Kidney capillary endothelial cell (primary cell): ENCODE measurements at places on chromosomes 13 and 19.

DNA sequence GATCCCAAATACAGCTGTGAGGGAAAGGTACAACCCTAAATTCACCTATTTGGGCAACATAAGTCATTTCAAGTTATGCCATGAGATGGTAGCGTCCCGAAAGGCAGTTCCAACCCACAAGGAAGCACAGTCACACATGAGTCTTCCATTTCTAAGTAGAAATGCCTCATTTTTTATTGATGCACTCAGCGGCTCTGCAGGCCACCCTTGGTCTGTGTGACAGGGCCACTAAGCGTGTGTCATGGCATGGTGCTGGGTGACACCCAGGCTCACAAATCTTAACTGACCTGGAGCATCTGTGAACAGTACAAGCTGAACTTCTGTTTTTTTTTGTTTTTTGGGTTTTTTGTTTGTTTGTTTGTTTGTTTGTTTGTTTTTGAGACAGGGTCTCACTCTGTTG is 15.1 kb downstream of the RAB20 start:
- peak; percentile 55 for DNase-seq

DNA sequence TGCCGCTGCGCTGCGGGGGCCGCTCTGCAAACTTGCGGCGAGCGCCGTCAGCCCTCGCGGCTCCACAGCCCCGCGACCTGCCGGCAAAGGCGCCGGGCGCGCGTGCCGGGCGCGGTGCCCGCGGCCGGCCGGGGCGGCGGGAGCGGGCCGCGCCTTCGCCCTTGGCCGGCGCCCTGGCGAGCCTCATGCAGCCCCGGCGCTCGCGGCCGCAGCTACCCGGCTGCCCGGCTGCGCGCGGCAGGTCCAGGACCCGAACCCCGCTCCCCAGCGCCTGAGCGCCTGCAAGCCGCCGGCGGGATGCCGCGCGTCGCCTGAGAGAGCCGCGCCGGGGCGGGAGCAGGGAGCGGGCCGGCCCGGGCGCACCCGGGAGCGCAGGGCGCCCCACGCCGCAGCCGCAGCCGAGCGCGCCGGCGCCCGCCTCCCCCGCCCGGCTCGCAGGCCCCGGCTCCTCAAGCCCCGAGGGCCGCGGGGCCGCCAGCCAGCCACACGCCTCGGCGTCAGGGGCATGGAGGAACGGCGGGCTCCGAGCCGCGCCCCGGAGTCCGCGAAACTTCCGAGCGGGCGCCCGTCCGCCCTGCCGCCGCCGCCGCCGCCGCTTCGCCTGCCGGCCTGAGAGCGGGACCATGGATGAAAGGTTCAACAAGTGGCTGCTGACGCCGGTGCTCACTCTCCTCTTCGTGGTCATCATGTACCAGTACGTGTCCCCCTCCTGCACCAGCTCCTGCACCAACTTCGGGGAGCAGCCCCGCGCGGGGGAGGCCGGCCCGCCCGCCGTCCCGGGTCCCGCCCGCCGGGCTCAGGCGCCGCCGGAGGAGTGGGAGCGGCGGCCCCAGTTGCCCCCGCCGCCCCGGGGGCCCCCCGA is 564 bp downstream of the HS6ST3 start:
- no peak for DNase-seq

DNA sequence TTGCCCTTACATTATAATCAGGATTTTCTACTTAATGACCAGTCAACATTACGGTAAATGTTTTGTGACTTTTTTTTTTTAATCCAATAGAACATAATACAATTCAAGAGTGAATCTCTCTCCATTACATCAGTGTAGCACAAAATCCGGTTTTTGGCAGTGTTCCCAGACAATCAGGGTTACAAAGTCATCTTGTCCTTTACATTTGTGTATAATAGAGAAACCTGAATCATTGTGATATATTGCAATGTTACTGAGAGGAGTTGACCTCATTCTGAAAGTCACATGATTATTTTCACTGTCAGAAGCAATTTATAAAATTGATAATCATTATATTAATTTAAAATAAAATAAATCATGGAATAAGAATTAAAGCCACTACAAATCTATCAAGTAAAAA is 1346.0 kb upstream of the SPRY2 start:
- DNase-seq: no peak

- DNase-seq: no peak
Observed at GRCh38 chr13:112073245-112074138, 6.5 kb downstream of the SOX1 start.

GRCh38 chr19:52198678-52199077 is 8.8 kb downstream of the PPP2R1A start:
- peak; percentile 25 for DNase-seq

GRCh38 chr19:519449-519865 is 12.1 kb upstream of the CDC34 start:
- DNase-seq: no peak

- no peak for DNase-seq
Observed at GRCh38 chr13:93248627-93249047, 22.0 kb downstream of the GPC6 start.

DNA sequence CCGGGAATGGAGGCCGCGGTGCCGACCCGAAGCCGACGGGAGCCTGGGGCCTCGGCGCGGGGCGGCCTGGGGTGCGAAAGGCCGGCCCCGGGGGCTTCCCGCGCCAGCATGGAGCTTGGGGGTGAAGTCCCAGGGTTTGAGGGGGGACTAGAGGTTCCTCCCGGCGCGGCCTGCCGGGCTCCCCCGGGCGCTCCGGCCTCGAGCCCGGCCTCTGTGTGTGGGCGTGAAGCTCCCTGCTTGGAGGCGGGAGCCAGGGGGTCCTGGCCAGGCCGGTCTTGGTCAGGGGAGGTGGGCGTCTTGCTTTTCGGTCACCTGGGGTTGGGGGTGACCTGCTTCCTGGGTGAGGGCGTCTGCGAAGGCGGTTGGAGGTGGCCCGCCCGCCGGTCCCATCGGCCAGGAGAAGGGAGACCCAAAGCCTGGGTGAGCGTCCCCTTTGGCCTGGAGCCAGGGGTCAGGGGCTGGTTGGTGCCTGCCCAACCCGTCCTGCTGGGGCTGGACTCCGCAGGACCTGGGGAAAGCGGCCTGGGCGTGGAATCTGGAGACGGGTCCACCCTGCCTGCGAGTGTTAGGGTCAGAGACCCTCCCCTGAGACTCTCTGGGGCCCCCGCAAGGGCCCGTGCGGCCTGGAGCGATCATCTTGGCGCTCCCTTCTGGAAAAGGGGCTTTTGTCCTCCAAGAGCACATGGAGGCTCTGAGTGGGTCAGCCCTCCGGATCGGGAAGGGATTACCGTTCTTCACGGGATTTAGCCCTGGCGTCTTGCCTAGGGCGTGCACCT is 535 bp downstream of the BSG start:
- peak; percentile 20 for DNase-seq

- no peak for DNase-seq
Observed at GRCh38 chr13:42750794-42751193, 30.6 kb upstream of the FAM216B start.

- DNase-seq: no peak
Observed at GRCh38 chr19:2478278-2478755, 2.4 kb downstream of the GADD45B start.

- no peak for DNase-seq
Observed at GRCh38 chr19:32977280-32977679, 5.2 kb downstream of the FAAP24 start.

- DNase-seq: no peak
Observed at GRCh38 chr13:78722700-78723099, 63.7 kb upstream of the OBI1 start.

GRCh38 chr19:58394821-58395219 is 636 bp upstream of the RNF225 start:
- DNase-seq: no peak

GRCh38 chr13:77373502-77373901 is 46.6 kb upstream of the MYCBP2 start:
- DNase-seq: no peak

- DNase-seq: peak; percentile 19
Observed at GRCh38 chr13:19587635-19588300, 26.4 kb upstream of the TPTE2 start.

DNA sequence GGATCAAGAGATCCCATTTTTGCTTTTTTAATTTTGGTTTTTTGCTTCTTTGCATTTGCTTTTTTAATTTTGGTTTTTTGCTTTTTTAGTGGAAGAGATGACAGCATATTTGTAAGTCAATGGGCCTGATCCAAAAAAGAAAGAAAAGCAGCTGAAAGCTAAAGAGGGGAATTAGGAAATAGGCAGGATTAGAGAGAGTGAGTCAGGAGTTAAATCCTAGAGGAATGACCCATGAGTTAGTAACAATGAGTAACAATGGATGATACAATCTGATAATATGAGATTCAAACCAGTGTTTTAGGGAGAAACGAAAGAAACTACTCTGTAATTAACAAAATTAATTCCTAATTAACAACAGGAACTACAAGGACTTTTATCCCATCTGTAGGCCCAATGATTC is 111.2 kb upstream of the SGCG start:
- DNase-seq: no peak

DNA sequence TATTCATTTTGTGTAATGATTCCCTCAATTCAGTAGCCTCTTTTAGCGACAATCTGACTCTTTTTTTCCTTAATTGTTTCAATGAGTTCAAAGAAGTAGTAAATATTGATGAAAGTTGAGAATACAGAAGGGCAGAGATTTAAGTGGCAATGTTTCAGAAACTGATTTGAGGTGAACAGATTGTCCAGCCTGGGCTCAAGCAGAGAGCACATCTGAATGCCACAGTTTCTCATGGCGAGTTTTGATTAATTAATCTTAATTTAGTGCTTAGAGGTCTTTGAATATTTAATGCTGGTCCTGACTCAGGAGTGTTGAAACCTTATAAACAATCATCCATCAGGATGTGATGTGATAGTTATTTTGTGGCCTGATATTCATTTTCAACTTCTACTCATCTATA is 890.7 kb upstream of the SLITRK6 start:
- no peak for DNase-seq

- no peak for DNase-seq
Observed at GRCh38 chr19:29681422-29682235, 16.4 kb downstream of the PLEKHF1 start.

DNA sequence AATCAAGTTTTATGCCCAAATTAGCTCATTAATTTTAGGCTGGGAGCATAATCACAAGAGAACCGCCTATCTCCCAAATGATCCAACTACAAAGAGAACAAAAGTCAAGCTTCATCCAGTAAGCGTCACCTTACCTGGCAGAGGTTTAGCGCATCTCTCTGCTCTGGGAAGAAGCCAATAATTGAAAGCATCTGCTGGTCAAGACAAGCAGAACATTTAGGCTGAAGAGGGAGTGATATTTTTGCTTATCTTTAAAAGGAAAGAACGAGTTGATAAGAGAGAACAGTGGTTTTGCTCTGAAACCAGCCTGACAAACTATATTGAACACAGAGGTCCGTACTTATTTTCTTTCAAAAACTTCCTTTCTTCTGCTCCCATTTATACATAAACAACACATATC is 242.1 kb downstream of the ENOX1 start:
- no peak for DNase-seq

DNA sequence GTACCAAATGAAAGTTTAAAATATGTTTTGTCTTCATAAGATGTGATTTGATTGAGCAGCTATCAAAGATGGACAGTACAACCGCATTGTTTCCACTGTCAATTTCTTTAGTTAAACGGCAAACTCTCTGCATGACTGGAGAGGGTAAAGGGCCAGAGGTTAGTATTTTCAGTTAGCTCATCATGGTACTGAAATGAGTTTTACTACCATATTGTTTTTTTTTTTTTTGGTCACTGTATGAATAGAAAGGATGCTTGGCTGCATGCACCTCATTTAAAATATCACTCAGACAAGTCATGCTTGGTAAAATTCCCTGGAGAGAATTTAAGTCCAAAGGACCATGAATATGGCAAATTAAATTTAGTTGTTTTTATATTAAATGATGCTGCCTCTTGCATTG is 942.1 kb upstream of the SPRY2 start:
- DNase-seq: no peak

DNA sequence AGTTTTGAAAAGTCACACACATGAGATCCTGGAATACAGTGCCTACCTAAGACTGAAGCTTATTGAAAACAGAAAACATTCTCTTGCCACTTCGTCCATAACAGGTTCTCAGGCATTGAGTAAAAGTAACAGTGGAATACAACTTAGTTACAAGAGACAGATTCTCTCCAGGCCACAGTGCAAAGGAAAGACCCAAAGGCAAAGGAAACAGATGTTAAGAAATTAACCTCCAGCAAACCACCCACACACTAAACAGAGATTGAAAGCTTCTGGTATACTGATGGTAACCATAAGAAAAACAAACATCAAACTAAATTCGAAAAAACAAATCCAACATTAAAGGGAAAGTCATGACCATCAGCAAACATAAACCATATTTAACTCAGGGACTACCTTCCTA is 914.7 kb downstream of the SLITRK5 start:
- no peak for DNase-seq

GRCh38 chr13:29369060-29369743 is 226.3 kb downstream of the SLC7A1 start:
- DNase-seq: peak; percentile 56

DNA sequence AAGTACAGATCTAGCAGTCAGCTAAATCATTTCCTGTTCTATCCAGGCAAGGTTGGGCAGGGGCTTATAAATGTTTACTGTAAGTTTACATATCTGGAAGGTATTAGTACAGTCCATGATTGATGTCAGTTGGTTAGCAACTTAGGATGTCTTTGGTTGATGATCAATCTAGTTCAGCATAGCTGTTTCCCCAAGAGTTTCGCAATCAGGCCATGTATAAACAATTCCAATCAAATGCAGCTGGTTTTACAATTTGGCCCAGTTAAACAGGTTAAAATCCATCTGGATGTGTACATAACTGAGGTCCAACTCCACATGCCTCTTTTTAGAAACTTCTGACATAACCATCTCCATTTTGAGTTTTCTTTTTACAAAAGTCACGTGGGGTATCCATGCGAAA is 6.9 kb downstream of the ZNF221 start:
- DNase-seq: no peak

DNA sequence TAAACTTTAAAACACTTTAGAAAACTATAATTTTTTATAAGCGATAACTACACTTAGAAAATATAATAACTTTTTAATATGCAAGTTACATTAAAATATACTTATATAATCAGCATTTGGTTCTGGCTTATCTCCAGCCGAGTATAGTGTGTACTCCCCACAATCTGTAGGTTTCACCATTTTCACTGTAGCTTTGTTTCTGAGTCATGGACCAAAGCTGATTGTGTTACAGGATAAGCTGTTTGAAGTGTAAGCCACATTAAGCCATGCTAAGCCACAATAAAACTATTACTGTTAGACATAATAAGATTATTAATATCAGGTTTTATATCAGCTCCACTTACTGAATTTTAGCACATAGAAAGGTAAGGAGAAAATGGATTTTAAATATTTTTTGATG is 43.8 kb downstream of the CCDC122 start:
- no peak for DNase-seq

- no peak for DNase-seq
Observed at GRCh38 chr13:100604918-100605710, 16.5 kb upstream of the GGACT start.

DNA sequence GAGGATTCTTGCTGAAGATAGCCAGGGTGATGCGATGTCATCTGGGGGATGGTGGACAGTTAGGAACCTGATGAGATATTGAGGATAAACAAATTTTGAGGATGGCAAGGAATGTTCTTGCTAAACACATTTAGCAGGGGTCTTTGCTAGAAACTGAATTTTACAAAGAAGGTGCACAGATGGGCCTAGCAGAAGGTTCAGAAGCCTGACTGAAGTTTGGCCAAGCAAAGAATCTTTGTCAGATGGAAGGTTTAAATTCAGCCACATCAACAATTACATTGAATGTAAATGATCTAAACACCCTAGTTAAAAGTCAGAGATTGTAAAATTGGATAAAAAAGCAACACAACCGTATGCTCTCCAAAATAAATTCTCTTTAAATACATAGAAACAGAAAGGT is 68.8 kb downstream of the WASF3 start:
- DNase-seq: no peak
